ENCODE measurements at places on chromosomes 7 and 10.

DNA sequence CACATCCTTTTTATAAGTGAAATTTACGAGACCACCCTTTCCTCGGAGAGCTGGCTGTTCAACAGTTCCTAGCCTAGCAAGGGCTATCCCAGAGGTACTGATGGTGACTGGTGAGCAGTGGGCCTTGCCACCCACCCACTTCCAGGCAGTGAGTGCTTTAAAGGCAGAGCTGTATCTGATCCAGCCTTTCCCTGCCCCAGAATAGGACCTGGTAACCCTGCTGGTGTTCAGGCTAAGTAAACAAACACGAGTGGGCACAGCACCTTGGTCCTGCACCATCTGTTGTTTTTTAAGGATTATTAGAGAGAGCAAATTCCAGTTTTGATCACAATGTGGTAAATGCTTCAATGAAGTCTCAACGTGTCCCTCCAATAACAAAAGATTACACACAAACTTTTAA lies 75.7 kb downstream of the COBL start:
- DNase-seq, result no peak

DNA sequence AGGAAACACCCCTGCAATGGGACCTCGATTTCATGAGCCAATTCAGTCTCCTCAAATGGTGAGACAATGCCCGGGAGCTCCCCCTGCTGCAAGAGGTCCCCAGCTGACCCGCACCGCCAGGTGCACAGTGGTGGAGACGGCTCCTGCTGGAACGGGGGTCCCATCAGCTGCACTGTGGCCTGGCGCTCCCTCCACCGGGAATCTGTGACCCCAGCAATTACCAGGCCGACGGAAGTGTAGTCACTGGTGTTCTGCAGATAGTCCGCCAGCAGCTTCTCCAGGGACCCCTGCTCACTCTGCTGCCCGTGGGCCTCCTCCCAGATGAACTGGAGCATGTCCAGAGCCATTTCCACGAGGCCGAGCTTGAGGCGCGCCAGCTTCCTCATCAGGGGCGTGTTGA lies 64.9 kb upstream of the NKX6-2 start:
- DNase-seq, result no peak

- no peak for DNase-seq
Observed at GRCh38 chr7:128378637-128379036, 17.1 kb upstream of the PRRT4 start.

DNA sequence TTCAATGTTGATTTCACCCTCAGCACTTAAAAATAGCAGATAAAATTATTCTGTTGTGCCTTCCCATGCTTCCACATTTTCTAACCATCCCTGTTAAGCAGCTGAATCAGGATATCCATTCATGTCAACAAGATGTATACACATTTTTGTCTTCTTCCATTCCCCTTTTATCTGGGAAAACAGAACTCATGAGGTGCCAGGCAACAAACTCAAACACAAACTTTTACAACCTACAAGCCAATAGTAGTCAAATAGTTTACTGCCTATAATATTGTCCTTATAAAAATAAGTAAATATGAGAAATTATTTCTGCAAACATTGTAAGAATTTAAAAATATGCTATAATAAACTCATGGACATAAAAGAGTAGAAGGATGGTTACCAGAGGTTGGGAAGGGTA lies 1569.8 kb downstream of the REEP3 start:
- DNase-seq, result no peak

GRCh38 chr10:114038819-114039218 lies 4.8 kb upstream of the ADRB1 start:
- no peak for DNase-seq

Data from stimulated activated CD4-positive, alpha-beta T cell treated with anti-CD3 and anti-CD28 coated beads, Interleukin-2, amount 100 ng/mL, for 24 hours (primary cell).